ENCODE measurements at places on chromosomes 5 and 9. TPM values are rescaled to one million over a fixed set of nuclear protein-coding genes. Genes with fewer than 3 reads are reported as not detected.

GRCh38 chr5:102069974-102070373 is 226.1 kb downstream of the SLCO4C1 start:
- no peak for DNase-seq

DNA sequence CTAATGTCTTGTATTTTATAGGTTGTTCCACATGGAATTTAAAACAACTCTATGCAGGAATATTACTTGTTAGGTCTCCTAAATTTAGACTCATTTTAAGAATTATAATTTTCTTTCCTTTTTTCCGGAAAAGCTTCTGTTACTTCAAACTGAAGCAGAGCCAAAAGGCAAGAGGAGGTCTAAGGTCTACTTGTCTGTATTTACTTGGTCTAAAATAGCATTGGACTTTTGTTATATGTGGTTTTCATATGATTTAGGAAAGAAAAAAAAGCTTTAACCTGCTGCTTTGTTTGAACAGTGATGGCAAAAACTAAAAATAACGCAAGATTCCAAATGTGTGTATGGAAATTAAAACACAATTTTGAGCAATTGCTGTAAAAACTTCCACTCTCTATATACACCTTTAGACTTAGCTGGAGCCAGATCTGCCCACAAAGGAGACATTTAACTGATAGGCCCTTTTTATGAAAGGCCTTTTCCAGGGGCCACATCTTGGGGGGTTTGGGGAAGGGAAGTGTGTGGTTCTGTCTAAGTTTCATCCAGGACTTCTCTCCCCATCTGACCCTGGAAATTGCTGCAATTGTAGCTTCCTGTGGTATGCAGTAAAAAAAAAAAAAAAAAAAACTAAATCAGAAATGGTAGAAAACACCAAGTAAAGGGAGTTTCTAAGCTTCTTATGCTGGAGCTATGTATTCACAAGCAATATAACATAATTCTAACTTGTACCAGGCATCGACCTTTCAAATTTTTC is 307.7 kb upstream of the MEF2C start:
- DNase-seq: no peak

DNA sequence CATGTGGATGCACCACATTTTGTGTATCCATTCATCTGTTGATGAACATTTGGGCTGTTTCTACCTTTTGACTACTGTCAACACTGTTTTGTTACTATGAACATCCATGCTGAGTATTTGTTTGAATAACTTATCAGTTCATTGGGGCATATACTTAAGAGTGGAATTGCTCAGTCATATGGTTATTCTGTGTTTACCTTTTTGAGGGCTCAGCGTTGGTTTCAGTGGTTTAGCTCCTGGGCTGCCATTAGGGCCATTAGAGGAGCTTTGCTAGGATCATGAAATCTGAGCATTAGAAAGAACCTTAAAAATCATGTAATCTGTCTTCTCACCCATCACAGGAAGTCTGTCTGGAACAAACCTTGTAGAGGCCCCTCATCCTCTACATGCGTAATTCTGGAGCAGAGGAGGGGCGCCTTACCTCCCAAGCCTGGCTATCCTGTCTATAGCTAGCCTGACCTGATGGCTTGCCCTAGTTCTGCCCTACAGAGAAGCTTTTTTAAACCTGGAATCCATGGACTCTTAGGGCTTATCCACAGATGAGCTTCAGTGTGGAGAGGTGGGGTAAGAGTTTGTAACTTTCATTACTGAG is 92.9 kb downstream of the PDZD2 start:
- no peak for DNase-seq

DNA sequence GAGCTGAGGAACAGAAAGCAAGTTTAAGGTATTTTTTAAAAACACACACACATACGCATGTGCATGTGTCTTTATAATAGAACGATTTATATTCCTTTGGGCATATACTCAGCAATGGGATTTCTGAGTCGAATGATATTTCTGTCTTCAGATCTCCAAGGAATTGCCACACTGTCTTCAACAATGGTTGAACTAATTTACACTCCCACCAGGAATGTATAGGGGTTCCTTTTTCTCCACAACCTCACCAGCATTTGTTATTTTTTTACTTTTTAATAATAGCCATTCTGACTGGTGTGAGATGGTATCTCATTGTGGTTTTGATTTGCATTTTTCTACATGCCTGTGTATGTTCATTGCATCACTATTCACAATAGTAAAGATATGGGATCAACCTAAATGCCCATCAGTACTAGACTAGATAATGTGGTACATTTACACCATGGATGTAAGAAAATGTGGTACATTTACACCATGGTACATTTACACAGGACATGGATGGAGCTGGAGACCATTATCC is 60.3 kb upstream of the MAP3K1 start:
- no peak for DNase-seq

DNA sequence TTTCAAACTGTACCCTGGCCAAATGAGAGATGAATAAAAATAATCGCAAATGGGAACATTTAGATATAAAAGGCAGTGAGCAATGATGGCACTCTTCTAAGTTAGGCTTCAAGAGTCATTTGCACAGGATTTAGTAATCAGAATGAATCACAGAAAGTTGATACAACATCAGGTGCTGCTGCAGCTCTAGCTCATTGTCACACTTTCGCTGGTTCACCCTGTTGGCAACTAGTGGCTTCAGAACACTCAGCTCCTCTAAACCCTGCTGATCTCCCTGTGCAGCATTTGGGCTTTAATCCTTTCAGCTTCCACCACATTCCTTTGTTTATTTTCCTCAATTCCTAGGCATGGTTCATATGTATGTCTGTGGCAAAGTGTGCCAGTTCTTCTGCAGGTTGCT is 2071.2 kb upstream of the CDH6 start:
- DNase-seq: no peak

DNA sequence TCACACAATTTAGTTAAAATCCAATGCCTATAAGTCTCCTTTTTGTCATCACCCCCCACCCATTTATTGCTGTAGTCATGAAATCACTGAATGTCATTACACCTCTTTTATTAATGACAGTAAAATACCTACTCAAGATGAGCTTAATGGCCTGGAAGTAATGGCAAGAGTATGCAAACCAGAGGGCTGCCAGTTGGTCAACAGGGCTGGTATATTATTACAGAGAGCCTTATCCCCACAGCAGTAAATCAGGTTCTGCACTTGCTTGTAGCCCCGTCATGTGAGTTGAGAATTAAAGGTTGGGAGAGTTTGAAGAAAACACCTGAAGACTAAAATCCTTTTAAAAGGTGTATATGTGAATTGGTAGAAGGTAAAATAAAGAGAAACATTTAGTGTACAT is 372.4 kb downstream of the MAT2B start:
- DNase-seq: no peak

GRCh38 chr5:9613360-9613759 is 16.8 kb downstream of the TAS2R1 start:
- no peak for DNase-seq

DNA sequence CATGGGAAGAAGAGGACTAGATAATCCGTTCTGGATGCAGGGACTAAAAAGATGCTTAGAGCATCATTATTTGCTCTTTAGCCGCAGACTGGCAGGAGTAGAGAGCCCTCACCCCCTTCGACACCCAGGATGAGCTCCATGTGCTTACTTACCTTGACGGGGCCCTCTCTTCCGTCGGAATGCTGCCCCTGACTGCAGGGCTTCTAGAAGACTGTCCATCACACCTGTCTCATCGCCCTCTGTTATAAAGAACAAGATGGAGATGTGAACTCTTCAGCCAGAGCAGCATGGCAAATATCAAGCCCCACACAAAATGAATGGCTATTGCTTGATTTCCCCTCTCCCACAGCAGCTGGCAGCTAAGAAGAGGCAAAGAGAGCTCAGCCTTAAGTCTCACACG is 35.1 kb downstream of the PCDHGC5 start:
- DNase-seq: no peak

DNA sequence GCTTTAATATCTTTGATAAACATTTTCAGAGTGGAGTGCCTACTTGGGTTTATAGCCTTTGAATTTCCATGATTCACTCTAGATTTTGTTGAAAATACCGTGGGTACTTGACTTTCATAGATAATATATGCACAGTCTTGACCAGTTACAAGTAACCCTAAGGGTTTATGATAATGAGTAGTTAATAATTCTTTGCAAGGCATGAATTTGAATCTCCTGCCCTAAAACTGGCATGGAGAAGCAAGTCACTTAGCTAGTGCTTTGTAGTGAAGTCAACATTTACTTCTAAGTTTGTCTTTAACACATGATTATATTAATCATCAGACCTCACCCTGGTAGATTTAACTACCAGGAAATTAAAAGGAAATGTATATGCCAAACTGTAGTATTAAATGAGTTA is 115.8 kb downstream of the CWC27 start:
- DNase-seq: peak; percentile 96

- peak; percentile 74 for DNase-seq
These were observed 62.4 kb downstream of the ERGIC1 start for GRCh38 chr5:172896465-172896864.

- DNase-seq: peak; percentile 21
These were observed 76.1 kb upstream of the ASS1 start for GRCh38 chr9:130368631-130369103.

DNA sequence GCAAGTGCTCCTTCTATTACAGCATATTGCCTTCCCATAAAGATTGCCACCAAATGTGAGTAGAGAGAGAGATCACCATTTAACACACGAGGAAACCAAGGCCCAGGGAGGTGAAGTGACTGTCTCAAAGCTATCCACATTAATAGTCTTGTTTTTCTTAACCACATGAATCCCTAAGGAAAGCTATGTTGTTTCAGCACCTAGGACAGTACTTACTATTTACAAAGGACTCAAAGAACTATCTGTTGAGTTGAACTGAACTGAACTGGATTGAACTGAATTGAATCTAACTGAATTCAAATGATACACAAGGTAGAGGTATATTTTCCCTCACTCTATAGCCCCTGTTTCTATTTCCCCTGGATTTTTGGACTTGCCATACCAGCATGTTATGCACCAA is 430.4 kb downstream of the CAAP1 start:
- DNase-seq: peak; percentile 2

DNA sequence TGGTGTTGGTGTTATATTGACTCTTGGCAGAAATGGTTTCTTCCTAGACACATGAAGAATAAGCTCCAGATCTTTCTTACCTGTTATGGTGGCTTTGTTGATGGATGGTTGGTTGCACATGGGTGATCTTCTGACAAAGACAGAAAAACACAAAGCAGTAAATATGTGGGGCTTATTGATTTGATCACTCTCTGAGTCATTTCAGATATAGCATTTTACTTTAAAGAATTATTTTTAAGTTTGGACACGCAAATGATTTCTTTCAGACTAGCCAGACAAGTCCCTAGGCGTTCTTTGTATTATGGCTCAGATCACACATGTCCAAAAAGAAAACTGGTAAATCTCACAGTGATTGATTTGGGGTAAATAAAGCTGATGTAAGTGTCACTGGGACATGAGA is 597.6 kb downstream of the RAB3C start:
- DNase-seq: no peak

DNA sequence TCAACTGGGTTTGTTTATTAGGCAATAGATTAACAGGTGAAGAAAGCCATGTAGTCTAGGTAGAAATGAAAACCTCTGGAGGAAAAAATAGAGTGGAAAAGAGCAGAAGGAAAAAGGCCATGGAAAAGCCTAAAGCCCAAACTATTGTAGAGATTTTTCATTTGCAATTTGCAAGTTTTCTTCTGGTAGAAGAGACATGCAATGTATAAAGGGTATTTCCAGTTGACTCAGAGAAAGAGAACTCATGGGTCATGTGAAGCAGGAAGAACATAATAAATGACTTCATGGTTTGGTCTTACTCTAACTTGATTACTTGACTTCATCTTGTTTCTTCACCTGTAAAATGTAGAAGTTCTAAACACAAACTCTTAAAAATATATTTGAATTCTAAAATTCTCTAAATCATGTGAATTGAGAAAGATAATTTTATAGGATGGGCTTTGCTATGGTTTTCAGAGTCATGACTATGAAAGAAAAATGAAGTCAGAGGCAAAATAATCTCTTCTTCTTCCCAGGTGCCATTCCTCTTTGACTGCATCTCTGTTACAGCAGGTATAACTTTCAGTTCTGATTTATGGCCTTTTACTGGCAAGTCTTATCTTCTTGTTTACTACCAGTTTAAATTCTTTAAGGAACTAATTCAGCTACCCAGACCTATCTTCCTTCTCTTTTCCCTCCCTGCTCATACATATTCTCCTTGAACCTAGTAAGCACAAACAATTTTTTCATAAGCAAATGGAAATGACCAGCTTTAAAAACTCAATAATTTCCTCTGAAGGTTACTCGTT is 47.7 kb upstream of the TMC1 start:
- peak; percentile 95 for DNase-seq

GRCh38 chr9:134957945-134958227 is 40.2 kb upstream of the FCN1 start:
- DNase-seq: no peak

GRCh38 chr5:180333661-180334060 is 19.5 kb downstream of the GFPT2 start:
- peak; percentile 19 for DNase-seq

GRCh38 chr5:66143473-66144073 is 527 bp upstream of the SREK1 start:
- DNase-seq: peak; percentile 7

DNA sequence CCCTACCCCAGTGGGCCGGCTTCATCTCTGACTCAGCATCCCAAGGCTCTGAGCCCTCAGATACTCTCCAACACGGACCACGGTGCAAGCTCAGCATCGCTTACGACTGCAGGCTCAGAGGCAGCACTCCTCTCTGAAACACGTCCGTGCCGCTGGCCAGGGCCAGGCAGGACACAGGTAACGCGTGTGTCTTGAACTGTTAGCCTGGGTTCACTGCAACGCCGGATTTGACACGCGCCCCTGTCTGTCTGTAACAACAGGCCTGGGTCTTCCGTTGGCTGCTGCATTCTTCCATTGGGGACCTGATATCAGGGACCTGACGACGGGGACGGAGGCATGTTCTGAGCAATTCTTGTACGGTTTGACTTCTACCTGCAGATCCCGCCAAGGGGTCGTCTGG is 6.4 kb downstream of the SLC6A3 start:
- DNase-seq: no peak

DNA sequence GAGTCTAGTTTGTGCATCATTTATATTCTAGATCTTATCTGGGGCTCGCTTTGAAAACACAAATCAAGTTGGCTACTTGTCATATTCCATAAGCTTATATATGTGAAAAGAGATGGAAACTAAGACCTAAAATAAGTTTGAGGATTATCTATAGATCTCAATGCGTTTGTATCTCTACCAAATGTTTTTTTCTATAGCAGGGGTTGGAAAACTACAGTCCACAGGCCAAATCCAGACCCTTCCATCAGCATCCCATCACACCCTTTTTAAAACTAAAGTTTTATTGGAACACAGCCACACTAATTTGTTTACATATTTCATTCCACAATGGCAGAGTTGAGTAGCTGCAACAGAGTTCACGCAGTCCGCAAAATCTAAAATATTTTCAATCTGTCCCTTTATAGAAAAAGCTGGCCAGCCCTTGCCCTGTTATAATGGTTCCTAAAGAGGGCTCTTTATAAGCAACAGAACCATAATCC is 230.0 kb downstream of the ADAMTSL1 start:
- DNase-seq: no peak

- peak; percentile 56 for DNase-seq
These were observed 6.1 kb downstream of the MAMDC2 start for GRCh38 chr9:70049672-70050271.

ABO gene
- 4.5 TPM for total RNA-seq

SPATA31D4 gene
- not detected for total RNA-seq

CEL gene
- 0.60 TPM for total RNA-seq

STKLD1 gene
- total RNA-seq: 0.35 TPM

PDE8B gene
- 0.05 TPM for total RNA-seq

HARS1 gene
- total RNA-seq: 72.2 TPM

FIBCD1 gene
- total RNA-seq: 0.52 TPM

HTR1A gene
- total RNA-seq: 0.35 TPM

FGFR4 gene
- 35.2 TPM for total RNA-seq

C1QTNF3 gene
- 3.1 TPM for total RNA-seq

ADCY2 gene
- total RNA-seq: not detected

GPR150 gene
- total RNA-seq: 0.69 TPM

SLC36A3 gene
- not detected for total RNA-seq
